ENCODE measurements at places on chromosomes 16 and 17. TPM values are rescaled to one million over a fixed set of nuclear protein-coding genes. Genes with fewer than 3 reads are reported as not detected.

DNA sequence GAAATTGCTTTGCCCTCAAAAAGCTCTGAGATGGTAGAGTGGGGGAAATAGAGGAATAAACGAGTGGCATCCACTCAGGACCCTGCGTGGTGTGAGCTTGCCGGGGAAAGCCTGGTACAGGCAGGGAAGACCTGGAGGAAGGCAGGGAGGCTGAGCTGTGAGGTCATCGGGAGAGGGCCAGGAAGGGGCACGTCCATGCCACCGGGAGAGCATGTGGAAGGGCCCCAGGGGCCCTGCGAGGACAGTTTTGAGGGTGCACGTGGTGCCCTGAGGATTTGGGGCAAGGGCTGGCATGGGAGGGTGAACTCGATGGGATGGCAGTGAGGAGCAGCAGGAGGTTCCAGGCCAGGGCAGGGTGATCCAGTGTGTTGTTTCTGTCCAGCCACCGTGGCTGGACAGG, 56.3 kb upstream of the CBFA2T3 start:
- H3K27ac ChIP-seq: no peak overlapping the region
- H3K27me3 ChIP-seq: peaks cover 8% of the 10 kb centered on the region
- peaks cover 34% of the 10 kb centered on the region for H3K4me1 ChIP-seq
- no peak overlapping the region for H3K4me3 ChIP-seq
- no peak for DNase-seq

DNA sequence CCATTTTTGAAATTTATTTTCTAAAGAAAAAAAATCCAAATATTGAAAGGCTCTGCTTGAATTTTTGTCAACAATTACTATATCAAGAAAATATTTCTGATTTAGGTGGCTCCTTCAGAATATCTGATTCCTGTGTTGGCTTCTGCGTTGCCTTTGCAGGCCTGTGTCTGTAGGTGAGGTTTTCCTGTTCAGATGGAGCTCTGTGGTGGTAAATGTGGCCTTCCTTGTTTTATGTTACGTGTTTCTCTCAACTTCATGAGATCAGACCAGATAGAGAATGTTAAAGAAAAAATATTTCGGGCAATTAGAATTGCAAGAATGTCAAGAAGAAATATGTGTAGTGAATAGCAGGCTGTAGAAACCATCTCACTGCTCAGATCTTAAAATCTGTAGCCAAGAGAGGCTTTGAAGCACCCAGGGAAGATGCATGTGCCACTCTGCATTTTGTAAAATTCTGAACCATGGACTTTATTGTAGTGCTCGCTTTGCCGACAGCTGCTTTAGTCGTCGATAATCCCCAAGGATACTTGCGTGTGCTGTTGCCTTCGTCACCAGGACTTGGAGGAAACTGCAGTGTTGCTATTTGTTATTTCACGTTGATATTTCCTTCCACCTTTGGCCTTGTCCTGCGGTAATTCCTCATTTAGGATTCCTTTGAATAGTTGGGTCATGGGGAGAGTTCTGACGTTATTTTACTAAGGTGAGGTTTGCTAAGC, 69.9 kb downstream of the RPTOR start:
- H3K27me3 ChIP-seq: no peaks in the 10 kb centered on the region
- no peak overlapping the region for H3K27ac ChIP-seq
- DNase-seq: no peak
- H3K4me3 ChIP-seq: no peak overlapping the region
- H3K36me3 ChIP-seq: no peaks in the 10 kb centered on the region

DNA sequence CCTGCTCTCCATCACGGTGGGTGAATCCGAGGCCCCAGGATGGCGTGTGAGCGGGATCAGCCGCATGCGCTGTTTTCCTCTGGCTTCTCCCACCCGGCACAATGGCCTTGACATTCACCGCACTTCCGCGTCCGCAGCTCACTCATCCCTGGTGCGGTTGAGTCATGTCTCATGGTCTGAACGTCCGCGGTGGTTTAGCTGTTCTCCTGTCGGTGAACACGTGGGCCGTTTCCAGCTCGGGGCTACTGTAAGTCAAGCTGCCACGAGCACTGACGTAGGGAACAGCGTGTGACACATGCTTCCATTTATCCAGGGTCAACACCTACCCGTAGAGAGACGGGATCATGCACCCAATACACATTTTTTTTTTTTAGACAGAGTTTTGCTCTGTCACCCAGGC, 15.3 kb upstream of the CACNA1H start:
- H3K4me1 ChIP-seq: no peaks in the 10 kb centered on the region
- DNase-seq: no peak
- no peak overlapping the region for H3K27ac ChIP-seq
- H3K27me3 ChIP-seq: no peaks in the 10 kb centered on the region

DNA sequence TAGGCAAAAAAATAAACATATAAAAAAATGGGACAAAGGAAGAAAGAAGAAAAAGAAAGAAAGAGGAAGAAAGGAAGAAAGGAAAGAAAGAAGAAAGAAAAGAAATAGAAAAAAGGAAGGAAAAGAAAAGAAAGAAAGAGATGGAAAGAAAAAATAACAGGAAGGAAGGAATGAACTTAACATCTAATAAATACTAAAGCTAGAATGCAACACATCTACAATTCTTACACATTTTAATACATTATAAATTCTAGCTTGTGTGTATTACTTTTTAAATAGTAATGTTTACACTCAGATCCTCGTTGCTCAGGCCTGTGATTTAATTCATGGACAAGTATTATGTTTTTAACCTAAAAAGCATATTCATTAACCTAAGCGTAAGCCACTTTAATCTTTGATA, 703.0 kb upstream of the KIF2B start:
- H3K27ac ChIP-seq: no peak overlapping the region
- DNase-seq: no peak
- no peaks in the 10 kb centered on the region for H3K36me3 ChIP-seq

GRCh38 chr16:30771726-30772125, 9.6 kb downstream of the RNF40 start:
- no peak overlapping the region for H3K4me3 ChIP-seq
- peaks cover 60% of the 10 kb centered on the region for H3K36me3 ChIP-seq
- H3K4me1 ChIP-seq: peaks cover 35% of the 10 kb centered on the region
- no peak overlapping the region for H3K27ac ChIP-seq
- peak; percentile 5 for DNase-seq

DNA sequence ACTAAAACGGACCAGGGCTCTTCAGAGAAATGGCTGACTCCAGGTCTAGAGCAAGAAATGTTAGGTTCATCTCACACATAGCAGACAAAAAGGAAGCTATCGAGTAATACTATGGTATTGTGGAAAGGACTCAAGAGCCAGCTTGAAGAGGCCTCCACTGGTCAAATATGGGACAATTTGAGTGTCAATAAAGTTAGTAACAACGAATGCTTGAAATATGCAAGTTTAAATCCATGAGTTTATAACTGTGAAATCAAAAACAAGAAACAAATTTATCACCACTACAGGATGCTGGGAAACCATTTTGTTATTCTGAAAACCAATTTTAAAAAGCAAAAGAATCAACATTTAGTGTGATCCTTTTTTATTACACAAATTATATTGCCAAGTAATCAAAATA, 50.4 kb upstream of the ANKFY1 start:
- peak overlapping the region; percentile 9 for H3K27ac ChIP-seq
- H3K4me3 ChIP-seq: no peak overlapping the region
- no peaks in the 10 kb centered on the region for H3K27me3 ChIP-seq
- no peak for DNase-seq
- peaks cover 18% of the 10 kb centered on the region for H3K4me1 ChIP-seq

- peaks cover 10% of the 10 kb centered on the region for H3K4me1 ChIP-seq
- no peaks in the 10 kb centered on the region for H3K36me3 ChIP-seq
- H3K27ac ChIP-seq: no peak overlapping the region
Observed at GRCh38 chr17:49564638-49565037, 11.0 kb upstream of the NXPH3 start.

- H3K27me3 ChIP-seq: peaks cover 3% of the 10 kb centered on the region
- H3K4me1 ChIP-seq: no peaks in the 10 kb centered on the region
- DNase-seq: no peak
- H3K36me3 ChIP-seq: no peaks in the 10 kb centered on the region
- no peak overlapping the region for H3K4me3 ChIP-seq
Observed at GRCh38 chr17:34095106-34095505, 160.0 kb upstream of the CCL2 start.

DNA sequence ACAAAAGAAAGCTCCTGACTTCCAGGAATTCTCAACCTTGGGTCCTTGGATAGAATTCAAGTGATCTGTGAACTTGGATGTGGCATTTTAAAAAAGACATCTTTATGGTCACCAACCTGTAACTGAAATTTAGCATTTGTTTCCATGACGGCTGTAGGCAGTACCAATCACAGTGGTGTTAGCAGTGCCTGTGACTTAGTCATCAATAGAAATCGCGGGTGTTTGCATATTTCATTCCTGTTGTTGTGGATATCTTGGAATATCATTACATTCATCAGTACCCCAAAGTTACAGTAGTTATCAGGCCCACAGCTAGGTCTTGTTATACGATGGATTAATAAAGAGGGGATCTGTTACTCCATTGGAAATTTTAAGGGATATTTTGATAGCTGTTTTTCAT, 81.6 kb downstream of the CMIP start:
- H3K36me3 ChIP-seq: peaks cover 7% of the 10 kb centered on the region
- H3K27me3 ChIP-seq: no peaks in the 10 kb centered on the region
- H3K27ac ChIP-seq: no peak overlapping the region
- no peak for DNase-seq
- no peak overlapping the region for H3K4me3 ChIP-seq

- no peak overlapping the region for H3K27ac ChIP-seq
- no peak for DNase-seq
- no peaks in the 10 kb centered on the region for H3K36me3 ChIP-seq
Observed at GRCh38 chr16:88369447-88370008, 13.2 kb upstream of the ZNF469 start.

GRCh38 chr17:67476787-67477335, 99.8 kb downstream of the PITPNC1 start:
- H3K27ac ChIP-seq: no peak overlapping the region
- no peak for DNase-seq
- no peak overlapping the region for H3K4me3 ChIP-seq

DNA sequence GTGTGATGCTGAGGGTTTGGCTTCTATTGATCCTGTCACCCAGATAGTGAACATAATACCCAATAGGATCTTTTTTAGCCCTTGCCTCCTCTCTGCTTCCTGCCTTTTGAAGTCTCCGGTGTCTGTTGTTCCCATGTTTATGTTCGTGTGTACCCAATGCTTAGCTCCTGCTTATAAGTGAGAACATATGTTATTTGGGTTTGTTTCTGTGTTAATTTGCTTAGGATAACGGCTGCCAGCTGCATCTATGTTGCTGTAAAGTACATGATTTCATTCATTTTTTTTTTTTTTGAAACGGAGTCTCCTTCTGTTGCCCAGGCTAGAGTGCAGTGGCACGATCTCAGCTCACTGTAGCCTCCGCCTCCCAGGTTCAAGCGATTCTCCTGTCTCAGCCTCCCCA, 23.0 kb downstream of the DUS2 start:
- peaks cover 16% of the 10 kb centered on the region for H3K4me1 ChIP-seq
- no peak for DNase-seq
- H3K27ac ChIP-seq: no peak overlapping the region
- H3K4me3 ChIP-seq: no peak overlapping the region
- H3K27me3 ChIP-seq: no peaks in the 10 kb centered on the region
- H3K36me3 ChIP-seq: peaks cover 64% of the 10 kb centered on the region

GRCh38 chr16:80274576-80275191, 266.1 kb upstream of the DYNLRB2 start:
- no peak for DNase-seq
- H3K4me1 ChIP-seq: no peaks in the 10 kb centered on the region
- H3K27ac ChIP-seq: no peak overlapping the region

GRCh38 chr17:52106638-52107261, 51.8 kb downstream of the CA10 start:
- DNase-seq: no peak
- no peak overlapping the region for H3K4me3 ChIP-seq
- no peaks in the 10 kb centered on the region for H3K4me1 ChIP-seq
- H3K27ac ChIP-seq: no peak overlapping the region
- no peaks in the 10 kb centered on the region for H3K27me3 ChIP-seq
- H3K36me3 ChIP-seq: no peaks in the 10 kb centered on the region

DNA sequence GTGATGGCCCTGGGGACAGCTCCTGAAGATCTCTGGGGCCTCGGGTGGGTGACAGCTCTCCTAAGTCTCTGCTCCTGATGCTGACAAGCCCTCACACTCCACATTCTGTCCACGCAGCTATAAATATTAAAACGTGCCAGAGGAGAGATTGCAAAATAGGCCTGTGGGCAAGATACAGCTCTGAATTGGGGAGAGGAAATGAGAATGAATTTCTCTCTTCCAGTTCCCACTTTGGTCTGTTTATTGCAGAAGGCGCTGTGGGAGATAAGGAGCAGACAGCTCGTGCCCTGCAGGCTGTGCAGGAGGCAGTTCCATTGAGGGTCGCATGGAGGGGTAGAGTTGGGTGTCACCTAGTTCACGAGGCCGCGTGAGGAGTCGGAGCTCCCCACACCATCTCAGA, 87.5 kb upstream of the SDK2 start:
- no peaks in the 10 kb centered on the region for H3K27me3 ChIP-seq
- H3K4me1 ChIP-seq: no peaks in the 10 kb centered on the region
- H3K4me3 ChIP-seq: no peak overlapping the region
- H3K36me3 ChIP-seq: no peaks in the 10 kb centered on the region

DNA sequence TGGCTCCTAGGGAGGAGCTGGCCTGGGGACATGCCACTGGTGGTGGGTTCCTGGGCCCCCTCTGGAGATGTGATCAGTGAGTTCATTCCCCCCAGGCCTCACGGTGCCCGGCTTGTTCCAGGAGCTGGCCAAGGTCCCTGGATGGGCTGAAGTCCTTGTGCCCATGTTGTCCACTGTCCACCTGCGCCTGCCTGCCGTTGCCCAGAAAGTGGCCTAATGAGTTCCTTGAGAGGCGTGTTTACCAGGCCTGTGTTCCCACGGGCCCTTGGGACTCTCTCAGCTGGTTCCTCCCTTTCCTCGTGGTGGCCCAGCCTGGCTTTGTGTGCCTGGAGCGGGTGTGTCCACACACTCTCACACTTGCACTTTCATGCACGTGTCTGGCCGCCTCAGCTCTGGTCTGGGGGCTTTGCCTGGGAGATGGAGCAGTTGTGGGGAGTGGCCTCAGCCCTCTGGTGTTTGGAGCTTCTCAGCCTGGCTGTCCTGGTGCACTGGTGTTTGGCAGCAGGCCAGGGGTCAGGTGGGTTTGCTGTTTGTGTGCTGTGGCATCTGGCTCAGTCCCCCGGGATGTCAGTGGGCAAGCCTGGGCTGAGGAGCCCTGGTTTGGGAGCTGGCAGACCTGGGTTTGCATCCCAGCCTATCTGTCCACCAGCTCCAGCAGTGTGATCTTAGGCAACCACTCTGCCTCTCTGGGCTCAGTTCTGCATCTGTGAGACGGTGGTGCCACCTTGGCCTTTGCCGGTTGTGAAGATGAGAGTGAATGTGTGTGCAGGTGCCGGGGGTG, 18.0 kb downstream of the ADCY7 start:
- DNase-seq: peak; percentile 47
- peaks cover 34% of the 10 kb centered on the region for H3K36me3 ChIP-seq
- H3K27me3 ChIP-seq: no peaks in the 10 kb centered on the region
- H3K4me1 ChIP-seq: peaks cover 63% of the 10 kb centered on the region
- peak overlapping the region; percentile 93 for H3K27ac ChIP-seq

HS3ST3A1 gene
- polyA plus RNA-seq: 0.75 TPM

KRT33A gene
- not detected for polyA plus RNA-seq

PLD2 gene
- 54.5 TPM for polyA plus RNA-seq

C16orf46 gene
- 0.13 TPM for polyA plus RNA-seq
